ENCODE measurements at places on chromosomes 12 and 14.
A peak's percentile ranks its signal among the peaks of the same experiment; 100 is the strongest.

- H3K36me3 ChIP-seq = peaks cover 4% of the 10 kb centered on the region
- no peaks in the 10 kb centered on the region for H3K27me3 ChIP-seq
- DNase-seq = no peak
Measured at GRCh38 chr14:76205708-76206107, 54.0 kb downstream of the GPATCH2L start.

DNA sequence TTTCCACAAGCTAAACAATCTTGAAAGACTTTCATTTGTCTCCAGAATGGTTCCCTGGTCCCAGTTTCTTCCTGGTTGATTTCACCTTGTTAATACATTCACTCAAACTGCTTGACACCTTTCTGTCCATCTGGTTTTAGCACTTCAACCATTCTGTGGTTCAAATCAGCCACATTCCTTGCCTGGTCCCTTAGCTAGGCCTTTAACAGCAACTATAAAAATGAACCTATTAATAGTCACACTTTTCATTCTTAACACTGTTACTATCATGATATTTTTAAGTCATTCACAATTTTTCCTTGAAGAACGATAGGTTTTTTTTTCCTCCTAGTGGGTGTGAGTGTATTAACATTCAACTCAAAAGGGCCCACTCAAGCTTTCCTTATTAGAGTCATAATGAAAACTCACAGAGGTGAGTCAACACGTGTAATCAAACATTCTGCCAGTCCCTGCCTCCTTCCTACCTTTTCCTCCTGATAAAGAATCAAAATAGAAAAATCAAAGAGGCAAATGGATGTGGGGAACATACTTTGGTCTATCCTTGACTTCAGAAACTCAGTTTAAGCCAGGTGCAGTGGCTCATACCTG lies 34.4 kb upstream of the CCNT1 start:
- no peak overlapping the region for H3K27ac ChIP-seq
- H3K4me1 ChIP-seq = no peaks in the 10 kb centered on the region
- no peaks in the 10 kb centered on the region for H3K36me3 ChIP-seq
- H3K4me3 ChIP-seq = no peak overlapping the region
- no peak for DNase-seq
- H3K27me3 ChIP-seq = no peaks in the 10 kb centered on the region

DNA sequence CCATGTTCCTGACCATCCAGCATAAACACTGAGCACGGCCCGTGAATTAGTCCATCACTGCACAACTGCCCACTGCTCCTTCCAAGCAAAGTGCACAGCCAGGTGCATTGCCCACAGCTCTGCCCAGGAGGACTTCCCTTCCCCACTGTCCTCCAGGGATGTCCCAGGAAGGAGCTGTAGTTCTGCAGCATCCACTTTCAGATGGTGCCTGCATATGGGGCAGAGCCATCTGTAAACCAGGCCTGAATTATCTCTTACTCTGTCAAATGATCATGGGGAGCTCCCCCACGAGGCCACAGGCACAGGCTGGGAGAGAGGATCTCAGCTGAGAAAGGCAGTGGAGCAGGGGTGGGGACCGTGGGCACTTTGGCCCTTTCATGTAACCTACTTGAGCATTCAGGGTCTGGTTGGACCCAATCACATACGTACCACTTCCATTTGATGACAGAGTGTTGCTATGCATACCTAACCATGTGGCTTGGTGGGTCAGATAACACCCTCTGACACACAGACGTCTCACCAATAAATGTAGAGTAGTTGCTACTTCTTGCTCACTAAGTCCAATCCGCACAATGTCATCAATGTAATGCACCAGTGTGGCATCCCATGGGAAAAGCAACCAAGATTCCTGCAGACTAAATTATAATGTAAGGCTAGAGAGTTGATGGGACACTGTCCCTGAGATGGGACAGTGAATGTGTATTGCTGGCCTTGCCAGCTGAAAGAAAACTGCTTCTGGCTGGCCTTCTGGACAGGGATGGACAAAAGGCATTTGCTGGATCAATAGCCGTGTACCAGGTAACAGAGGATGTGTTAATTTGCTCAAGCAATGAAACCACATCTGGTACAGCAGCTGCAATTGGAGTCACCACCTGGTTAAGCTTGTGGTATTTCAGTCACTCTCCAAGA lies 113.8 kb upstream of the C14orf180 start:
- H3K4me1 ChIP-seq = no peaks in the 10 kb centered on the region
- H3K4me3 ChIP-seq = no peak overlapping the region
- no peak overlapping the region for H3K27ac ChIP-seq

- DNase-seq = no peak
- peak overlapping the region; percentile 21 for H3K27ac ChIP-seq
- peaks cover 6% of the 10 kb centered on the region for H3K36me3 ChIP-seq
- H3K27me3 ChIP-seq = no peaks in the 10 kb centered on the region
- no peaks in the 10 kb centered on the region for H3K4me1 ChIP-seq
Measured at GRCh38 chr12:71878208-71878607, 38.6 kb downstream of the TBC1D15 start.

DNA sequence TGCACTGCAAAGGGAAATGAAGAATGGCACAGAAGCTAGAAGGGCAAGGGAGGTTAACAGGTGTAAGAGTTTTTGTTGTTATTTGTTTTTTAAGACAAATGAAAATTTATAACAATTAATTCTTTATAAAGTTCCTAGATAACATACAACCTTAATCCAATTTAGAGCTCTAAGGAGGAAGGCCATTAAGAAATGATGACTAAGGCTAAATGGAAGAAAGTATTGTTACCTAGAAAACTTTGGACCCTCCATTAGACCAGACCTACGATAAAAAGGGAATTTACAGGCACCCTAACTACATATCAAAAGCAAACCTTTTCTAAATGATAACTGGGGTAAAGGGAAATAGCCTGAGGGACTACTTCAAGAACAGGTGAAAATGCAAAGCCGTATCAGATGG lies 130.8 kb downstream of the PRKD1 start:
- DNase-seq = no peak
- H3K4me3 ChIP-seq = no peak overlapping the region
- H3K4me1 ChIP-seq = no peaks in the 10 kb centered on the region
- no peaks in the 10 kb centered on the region for H3K27me3 ChIP-seq

- H3K27ac ChIP-seq = peak overlapping the region; percentile 43
- no peaks in the 10 kb centered on the region for H3K36me3 ChIP-seq
- no peak for DNase-seq
- H3K4me1 ChIP-seq = no peaks in the 10 kb centered on the region
- H3K4me3 ChIP-seq = no peak overlapping the region
Measured at GRCh38 chr12:106080791-106081170, 58.0 kb downstream of the NUAK1 start.

- DNase-seq = no peak
- H3K36me3 ChIP-seq = no peaks in the 10 kb centered on the region
- no peaks in the 10 kb centered on the region for H3K27me3 ChIP-seq
- no peak overlapping the region for H3K27ac ChIP-seq
Measured at GRCh38 chr12:46108721-46109120, 118.3 kb upstream of the SCAF11 start.

DNA sequence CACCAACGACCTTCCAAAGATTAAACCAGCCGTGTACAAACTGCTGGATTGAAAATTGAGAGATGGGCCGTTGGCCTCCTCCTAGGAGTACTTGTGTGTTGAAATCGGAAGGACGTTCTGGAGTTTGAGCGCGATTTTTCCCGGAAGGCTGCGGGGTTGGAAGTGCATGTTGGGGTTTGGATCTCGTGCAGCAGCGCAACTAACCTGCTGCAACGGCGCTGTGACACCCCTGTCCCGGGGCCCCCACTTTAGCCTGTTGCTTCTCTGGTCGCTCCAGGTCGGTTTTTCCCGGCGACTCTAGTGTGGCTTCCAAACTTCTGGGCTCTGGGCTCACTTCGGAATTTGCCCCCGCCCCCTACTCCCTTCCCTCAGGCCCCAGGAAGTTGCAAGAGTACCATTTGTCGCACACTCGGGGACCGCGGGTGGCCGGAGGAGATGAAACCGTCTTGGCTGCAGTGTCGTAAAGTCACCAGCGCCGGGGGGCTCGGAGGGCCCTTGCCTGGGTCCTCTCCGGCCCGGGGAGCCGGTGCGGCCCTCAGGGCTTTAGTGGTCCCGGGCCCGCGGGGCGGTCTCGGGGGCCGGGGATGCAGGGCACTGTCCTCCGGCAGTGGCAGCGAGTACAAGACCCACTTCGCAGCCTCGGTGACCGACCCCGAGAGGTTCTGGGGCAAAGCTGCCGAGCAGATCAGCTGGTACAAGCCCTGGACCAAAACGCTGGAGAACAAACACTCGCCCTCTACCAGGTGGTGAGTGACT lies at the start of gene ACSS3:
Gene ACSS3 (plus strand): TSS at position 394 of the 756 bp plus-strand sequence. CDS start 42 bp downstream, at position 436.
- DNase-seq = peak; percentile 67
- no peaks in the 10 kb centered on the region for H3K36me3 ChIP-seq
- no peaks in the 10 kb centered on the region for H3K27me3 ChIP-seq
- H3K4me3 ChIP-seq = peak within 1 kb of the TSS; percentile 94
- H3K27ac ChIP-seq = peak within 1 kb of the TSS; percentile 72

GRCh38 chr12:12336049-12336411 lies 14.0 kb downstream of the MANSC1 start:
- no peaks in the 10 kb centered on the region for H3K4me1 ChIP-seq
- H3K4me3 ChIP-seq = no peak overlapping the region
- no peaks in the 10 kb centered on the region for H3K36me3 ChIP-seq
- H3K27me3 ChIP-seq = no peaks in the 10 kb centered on the region

GRCh38 chr12:109393437-109394345 lies 46.0 kb downstream of the MYO1H start:
- H3K27me3 ChIP-seq = peaks cover 7% of the 10 kb centered on the region
- H3K27ac ChIP-seq = no peak overlapping the region
- DNase-seq = no peak
- no peaks in the 10 kb centered on the region for H3K36me3 ChIP-seq
- no peaks in the 10 kb centered on the region for H3K4me1 ChIP-seq
- H3K4me3 ChIP-seq = no peak overlapping the region

DNA sequence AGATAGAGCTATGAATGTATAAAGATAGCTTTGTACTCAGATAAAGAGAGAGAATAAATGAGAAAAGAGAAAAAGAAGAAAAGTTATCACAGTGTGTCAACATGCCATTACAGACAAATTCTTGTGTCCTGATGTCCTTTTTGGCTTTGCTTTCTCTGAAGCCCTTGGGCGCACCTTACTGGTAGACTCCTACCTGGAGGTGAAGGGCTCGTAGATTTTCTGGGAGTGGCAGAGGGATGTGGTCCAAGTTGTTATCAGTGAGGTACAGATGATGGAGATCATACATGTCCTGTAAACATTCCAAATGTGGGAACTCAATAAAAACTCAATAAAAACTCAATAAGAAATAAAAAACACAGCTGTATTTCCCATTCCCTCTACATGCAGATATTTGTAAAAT lies 14.9 kb upstream of the CCER1 start:
- H3K4me3 ChIP-seq = no peak overlapping the region
- no peaks in the 10 kb centered on the region for H3K4me1 ChIP-seq
- H3K36me3 ChIP-seq = no peaks in the 10 kb centered on the region
- H3K27me3 ChIP-seq = no peaks in the 10 kb centered on the region

DNA sequence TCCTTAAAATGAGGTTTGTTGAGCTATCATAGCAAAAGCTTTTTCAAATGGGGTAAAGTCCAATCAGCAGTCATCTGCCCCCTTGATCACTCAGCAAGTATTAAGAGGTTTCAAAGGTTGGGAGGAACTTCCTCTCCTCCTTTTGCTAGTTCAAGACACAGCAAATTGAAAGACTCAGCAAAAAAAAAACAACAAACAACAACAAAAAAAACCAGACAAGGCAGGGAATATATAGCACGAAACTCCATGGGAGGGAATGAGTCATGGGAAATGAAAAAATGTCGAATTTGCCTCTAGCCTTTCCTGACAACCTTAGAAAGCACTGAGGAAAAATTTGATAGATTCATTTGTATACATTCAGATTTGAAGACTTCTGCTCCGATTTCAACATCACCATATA lies 1.6 kb upstream of the SLC7A8 start:
- DNase-seq = no peak
- no peak overlapping the region for H3K4me3 ChIP-seq
- H3K27me3 ChIP-seq = no peaks in the 10 kb centered on the region

- no peak for DNase-seq
- no peaks in the 10 kb centered on the region for H3K27me3 ChIP-seq
- no peak overlapping the region for H3K4me3 ChIP-seq
- H3K4me1 ChIP-seq = no peaks in the 10 kb centered on the region
- no peaks in the 10 kb centered on the region for H3K36me3 ChIP-seq
- H3K27ac ChIP-seq = no peak overlapping the region
Measured at GRCh38 chr12:98228683-98229539, 286.5 kb upstream of the TMPO start.

GRCh38 chr14:93712838-93713724 lies 75.2 kb downstream of the PRIMA1 start:
- no peaks in the 10 kb centered on the region for H3K27me3 ChIP-seq
- no peak overlapping the region for H3K27ac ChIP-seq
- no peak for DNase-seq
- H3K4me3 ChIP-seq = no peak overlapping the region
- H3K36me3 ChIP-seq = no peaks in the 10 kb centered on the region
- no peaks in the 10 kb centered on the region for H3K4me1 ChIP-seq

- H3K27me3 ChIP-seq = no peaks in the 10 kb centered on the region
- no peak overlapping the region for H3K27ac ChIP-seq
- no peaks in the 10 kb centered on the region for H3K36me3 ChIP-seq
- H3K4me1 ChIP-seq = no peaks in the 10 kb centered on the region
Measured at GRCh38 chr14:98951031-98951430, 321.0 kb downstream of the BCL11B start.

DNA sequence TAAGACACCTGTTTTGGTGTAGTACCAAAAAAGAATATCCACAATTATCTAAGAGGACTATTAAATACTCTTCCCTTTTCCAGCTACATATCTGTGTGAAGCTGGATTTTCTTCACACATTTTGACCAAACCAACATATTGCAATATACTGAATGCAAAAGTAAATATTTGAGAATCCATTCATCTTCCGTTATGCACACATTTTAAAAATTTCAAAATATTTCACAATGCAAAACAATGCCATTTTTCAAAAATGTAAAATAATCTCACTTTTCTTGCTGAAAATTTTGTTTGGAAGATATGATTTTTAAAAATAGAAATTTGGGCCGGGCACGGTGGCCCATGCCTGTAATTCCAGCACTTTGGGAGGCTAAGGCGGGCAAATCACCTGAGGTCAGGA lies 133.9 kb upstream of the FUT8 start:
- H3K4me1 ChIP-seq = no peaks in the 10 kb centered on the region
- no peak overlapping the region for H3K27ac ChIP-seq
- H3K4me3 ChIP-seq = no peak overlapping the region
- H3K36me3 ChIP-seq = no peaks in the 10 kb centered on the region
- H3K27me3 ChIP-seq = no peaks in the 10 kb centered on the region

- H3K27me3 ChIP-seq = no peaks in the 10 kb centered on the region
- no peak overlapping the region for H3K4me3 ChIP-seq
- DNase-seq = no peak
- no peaks in the 10 kb centered on the region for H3K36me3 ChIP-seq
- H3K4me1 ChIP-seq = no peaks in the 10 kb centered on the region
Measured at GRCh38 chr12:29804019-29804418, 20.3 kb upstream of the TMTC1 start.

GRCh38 chr14:56120091-56120691 lies 2.0 kb downstream of the PELI2 start:
- no peaks in the 10 kb centered on the region for H3K4me1 ChIP-seq
- no peak for DNase-seq
- peak overlapping the region; percentile 96 for H3K27ac ChIP-seq
- H3K27me3 ChIP-seq = no peaks in the 10 kb centered on the region
